NCI-H460 (cell line): ENCODE measurements at places on chromosomes 6 and 20.

DNA sequence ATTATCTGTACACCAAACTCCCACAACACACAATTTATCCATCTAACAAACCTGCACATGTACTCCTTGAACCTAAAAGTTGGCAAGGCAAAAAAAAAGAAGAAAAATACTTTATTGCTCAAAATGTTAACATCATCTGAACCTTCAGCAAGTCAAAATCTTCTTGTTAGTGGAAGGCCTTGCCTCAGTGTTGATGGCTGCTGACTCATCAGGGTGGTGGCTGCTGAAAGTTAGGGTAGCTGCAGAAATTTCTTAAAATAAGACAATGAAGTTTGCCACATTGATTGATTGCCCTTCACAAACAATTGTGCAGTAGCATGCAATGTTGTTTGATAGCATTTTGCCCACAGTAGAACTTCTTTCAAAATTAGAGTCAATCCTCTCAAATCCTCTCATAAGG is 2.7 kb upstream of the WFDC11 start:
- no peak for DNase-seq

- peak; percentile 9 for DNase-seq
These were observed 421.6 kb downstream of the BCKDHB start for GRCh38 chr6:80528115-80528514.

GRCh38 chr6:153090241-153090930 is 40.7 kb downstream of the RGS17 start:
- DNase-seq: no peak

- no peak for DNase-seq
These were observed 371.9 kb downstream of the CD83 start for GRCh38 chr6:14489445-14489844.

DNA sequence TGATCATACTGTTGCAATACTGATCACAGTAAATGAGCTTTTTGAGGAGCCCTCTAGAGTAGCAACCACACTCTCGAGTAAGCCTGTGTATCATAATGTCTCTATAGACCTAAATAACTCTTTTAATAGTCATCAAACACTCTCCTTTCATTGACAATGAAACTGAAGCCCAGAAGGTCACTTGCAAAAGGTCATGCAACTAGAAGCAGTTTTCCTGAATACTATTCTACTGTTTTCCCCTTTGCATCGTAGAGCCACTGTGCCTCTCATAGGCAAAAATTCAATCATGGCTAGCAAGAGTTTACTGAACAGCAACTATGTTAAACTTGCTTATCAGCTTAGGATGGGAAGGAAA is 105.3 kb downstream of the HIVEP2 start:
- no peak for DNase-seq

DNA sequence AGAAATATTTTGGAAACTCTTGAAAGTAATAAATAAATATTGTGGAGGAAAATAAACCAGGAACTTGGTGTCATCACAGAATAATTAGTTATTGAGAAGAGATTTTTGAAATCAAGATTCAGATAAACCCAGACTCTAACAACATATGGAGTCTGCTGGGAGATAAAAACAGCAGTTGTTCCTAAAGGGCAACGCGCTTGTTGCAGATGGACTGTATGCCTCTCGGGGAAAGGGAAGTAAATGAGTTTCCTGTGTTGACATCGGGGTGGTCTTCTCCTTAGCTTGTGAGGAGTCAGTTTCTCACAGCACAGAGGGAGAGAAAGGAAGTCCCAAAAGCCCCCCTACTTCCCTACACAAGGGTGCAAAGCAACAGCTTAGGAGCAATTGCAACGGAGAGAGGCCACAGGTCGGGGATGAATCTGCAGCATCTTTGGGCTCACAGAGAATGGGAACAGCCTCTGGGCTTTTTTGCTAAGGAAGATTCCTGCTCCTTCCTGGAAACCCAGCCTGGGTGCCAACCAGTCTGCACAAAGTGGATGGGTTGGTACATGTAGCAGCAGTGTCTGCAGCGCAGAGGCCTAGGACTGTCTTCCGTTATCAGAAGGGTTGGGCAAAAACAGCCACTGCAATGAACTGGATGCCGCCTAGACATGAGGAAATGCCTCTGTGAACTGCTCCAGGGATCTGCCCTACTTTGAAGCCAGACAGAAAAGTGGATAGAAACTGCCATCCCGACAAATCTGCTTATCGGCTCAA is 603.0 kb upstream of the NRSN1 start:
- DNase-seq: no peak

GRCh38 chr20:63822276-63822696 is 8.8 kb downstream of the ZBTB46 start:
- DNase-seq: no peak

DNA sequence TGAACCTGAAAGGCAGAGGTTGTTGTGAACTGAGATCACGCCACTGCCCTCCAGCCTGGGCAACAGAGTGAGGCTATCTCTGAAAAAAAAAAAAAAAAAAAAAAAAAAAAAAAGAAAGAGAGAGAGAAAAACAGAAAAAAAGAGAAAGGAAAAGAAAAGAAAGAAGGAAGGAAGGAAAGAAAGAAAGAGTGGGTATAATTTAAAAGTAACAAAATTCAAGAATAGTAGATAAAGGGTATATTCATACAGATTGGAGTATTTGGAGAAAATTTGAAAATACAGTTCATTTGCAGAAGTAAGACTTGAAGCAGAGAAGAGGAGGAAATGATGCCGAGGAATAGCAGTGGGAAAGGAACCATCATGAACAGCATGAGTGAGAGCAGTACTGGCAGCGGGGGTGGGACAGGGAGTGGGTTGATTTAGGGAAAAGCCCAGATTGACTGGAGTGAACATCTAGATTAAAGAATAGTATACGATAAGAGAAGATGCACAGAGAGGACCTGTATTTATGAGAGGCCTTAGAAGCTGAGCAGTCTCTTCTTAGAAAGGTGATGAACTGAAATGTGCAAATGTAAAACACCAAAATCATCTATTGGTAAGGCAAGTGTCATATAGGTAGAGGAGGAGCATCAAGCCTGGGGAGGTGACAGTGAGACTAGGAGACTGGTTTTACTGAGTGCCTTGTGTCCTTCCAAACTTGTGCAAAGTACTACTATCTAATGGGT is 17.8 kb upstream of the HLA-DRB1 start:
- DNase-seq: no peak

DNA sequence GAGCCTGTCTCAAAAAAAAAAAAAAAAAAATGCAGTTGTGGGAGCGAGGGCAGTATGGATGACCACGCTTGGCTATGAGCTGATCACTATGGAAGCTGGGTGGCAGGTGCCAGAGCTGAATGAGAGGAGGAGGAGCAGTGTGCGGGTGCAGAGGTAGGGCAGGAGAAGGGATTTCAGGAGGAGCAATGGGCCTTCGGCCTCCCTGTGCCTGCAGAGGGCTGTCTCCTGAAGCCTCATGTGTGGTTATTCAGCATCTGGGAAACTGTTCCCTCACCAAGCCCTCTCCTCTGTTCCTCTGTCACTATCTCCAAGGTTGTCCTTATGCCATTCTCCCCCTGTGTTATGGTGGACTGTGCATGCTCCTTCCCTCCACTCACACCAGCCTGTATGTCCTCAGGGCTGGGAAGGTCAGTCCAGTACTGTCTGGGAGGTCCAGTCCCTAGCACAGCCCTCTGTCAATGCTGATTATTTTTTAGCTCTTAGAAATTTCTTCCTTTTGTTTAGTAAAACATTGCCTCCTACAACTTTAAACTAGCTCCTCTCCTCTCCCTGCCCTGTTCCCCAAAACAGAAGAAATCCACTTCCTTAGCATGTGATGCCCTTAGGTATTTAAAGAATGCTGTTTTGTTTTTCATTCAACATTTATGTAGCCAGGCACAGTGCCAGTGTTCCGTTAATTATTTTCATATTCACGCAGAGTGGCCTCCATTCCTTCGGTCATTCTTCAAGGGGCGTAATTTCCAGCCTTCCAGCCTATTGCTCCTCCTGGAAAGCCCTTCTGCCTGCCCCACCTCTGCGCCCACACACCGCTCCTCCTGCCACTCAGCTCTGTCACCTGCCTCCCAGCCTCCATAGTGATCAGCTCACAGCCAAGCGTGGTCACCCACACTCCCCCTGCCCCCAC is 48.9 kb downstream of the CNBD2 start:
- no peak for DNase-seq

DNA sequence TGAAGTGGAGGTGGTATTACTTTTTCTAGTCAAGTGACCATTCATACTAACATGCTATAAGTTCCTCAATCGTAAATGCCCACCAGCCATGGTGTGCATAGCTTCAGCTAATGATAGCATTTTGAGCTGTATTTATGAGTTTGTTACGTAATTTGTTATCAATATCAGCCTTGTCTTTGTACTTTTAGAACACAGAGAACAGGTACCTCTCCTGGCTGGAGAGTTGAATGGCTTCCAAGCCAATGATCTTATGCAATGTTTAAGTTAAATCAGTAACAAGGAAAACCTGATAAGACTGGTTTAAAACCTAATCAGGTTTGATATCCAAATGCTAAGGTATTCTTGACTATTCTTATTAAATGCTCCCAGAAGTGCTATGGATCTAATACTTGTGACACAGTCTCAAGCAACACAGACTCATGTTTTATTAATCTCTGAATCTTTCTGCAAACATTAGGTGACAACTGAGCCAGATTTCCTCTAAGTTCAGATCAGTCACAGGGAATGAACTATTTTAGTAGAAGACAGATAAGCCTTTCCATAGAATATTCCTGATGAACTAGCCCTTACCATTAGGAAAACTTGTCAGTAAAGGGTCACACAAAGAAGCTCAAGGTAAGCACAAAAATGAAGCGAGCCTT is 154.8 kb downstream of the PTPRK start:
- no peak for DNase-seq

DNA sequence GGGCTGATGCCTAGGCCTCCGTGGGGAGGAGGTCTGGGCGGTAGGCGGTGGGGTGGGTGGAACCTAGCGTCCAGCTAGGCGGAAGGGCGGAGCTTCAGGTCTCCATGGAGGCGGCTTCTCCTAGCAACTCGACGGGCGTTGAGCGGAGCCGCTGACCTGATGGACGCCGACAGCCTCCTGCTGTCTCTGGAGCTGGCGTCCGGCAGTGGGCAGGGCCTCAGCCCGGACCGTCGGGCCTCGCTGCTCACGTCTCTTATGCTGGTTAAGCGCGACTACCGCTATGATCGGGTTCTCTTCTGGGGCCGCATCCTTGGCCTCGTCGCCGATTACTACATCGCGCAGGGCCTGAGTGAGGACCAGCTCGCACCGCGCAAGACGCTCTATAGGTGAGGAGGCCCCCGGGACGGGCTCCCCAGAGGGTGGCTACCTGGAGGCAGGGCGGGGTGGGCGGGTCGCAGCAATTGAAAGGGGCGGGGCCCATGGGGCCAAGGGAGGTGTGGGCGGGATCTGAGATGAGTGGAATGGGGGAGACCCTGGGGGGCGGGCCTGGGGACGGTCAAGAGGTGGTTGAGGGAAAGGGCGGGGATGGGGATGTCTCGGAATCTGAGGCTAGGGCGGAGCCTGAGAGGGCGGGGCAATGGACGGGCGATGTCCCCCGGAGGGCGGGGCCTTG is at the start of gene RSPH9:
Gene RSPH9 (plus strand): TSS at position 97 of the 673 bp plus-strand sequence. CDS start 63 bp downstream, at position 160.
- DNase-seq: no peak

DNA sequence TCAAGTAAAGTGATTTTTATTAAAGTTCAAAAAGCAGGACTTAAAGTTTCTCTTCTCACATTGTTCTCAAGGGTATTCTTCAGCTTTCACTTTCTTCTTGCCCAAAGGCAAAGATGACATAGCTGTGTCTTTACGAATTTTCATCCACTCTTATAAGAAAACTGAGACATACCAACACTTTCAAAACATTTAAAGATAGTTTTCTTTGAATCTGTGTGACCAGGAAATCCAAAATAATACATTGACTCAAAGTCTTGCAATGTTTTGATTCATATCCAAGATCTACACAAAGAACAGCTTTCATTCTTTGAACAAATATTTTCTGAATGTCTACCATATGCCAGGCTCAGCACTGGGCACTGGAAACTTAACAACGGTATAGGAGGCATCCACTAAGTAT is 117.9 kb downstream of the SIM1 start:
- DNase-seq: no peak

- no peak for DNase-seq
These were observed 162.6 kb downstream of the FAM83B start for GRCh38 chr6:55009131-55009530.

DNA sequence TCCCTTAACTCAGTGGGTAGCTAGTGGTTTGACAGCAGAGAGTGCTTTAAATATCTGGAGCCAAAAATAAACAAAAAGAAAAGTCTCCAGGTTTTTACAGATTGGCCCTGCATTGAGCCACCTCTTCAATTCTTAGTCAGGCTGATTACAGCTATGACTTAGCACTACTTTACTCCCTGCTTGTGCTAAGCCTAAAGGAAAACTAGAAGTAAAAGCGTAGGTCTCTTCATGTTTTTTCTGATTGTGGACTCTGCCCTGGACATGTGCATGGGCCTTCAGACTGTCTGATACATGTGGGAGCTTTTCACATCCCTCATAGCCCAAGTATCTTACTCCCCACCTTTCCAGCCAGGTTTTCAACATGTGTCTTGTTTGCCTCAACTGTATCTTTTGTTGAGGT is 33.3 kb downstream of the KPNA5 start:
- no peak for DNase-seq

DNA sequence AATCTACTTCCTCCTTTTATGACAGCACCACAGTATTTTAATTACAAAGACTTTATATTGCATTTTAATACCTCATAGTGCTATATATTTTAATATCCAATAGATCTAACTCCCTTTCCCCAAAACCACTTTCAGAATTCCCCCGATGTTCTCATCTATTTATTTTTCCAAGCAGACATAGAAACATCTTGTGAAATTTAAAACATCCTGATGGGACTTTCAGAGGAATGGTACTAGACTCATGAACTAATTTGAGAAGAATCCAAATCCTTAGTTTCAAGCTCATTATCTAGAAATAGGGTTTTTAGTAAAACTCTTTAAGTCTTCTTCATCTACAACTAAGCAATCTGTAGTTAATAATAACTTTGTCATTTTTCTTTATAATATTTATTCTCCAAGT is 97.0 kb downstream of the TRERF1 start:
- no peak for DNase-seq

- no peak for DNase-seq
These were observed 4.4 kb downstream of the COL20A1 start for GRCh38 chr20:63297371-63297781.

GRCh38 chr6:160122744-160123143 is 1.1 kb downstream of the SLC22A1 start:
- DNase-seq: no peak

- no peak for DNase-seq
These were observed 123.9 kb downstream of the MAFB start for GRCh38 chr20:40565001-40565681.

GRCh38 chr6:45187836-45188235 is 140.3 kb upstream of the RUNX2 start:
- DNase-seq: no peak

DNA sequence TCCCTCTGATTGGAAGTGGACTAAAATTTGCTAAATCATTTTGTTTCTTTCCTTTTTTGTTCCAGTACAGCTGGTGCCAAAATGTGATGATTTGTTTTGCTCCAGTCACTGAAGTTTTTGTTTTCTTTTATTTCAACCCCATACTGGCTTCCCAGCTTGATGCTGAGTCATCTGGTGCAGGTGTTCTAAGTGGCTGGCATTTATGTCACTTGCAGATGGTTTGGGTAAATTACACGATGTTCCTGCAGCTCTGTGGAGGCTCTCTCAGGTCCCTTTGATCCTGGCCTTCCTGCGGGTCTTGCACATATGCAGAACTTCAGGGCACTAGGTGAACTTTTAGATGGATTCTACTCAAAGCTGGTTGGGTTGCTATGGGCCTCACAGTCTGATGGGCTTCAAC is 577.7 kb downstream of the HAO1 start:
- no peak for DNase-seq
